Epithelial cell of proximal tubule (primary cell): ENCODE measurements at places on chromosomes 7 and 10. TPM values are rescaled to one million over a fixed set of nuclear protein-coding genes. Genes with fewer than 3 reads are reported as not detected.

DNA sequence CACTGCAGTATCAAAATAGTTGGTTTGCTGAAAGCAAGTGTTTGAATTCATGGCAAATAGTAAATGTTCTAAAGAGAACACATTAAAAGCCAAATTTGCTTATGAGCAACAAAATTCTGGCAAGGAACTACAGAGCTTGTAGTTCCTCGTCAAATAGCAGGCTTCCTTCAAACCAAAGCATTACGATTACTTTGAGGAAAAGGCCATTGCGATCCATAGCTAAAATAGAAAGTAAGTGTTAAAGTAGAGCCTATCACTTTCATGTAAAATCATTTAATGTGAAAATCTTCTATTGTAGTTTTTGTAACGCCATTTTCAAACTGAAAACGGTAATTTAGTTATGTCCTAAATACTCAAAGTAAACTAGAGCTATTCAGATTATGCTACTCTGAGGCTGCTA lies 20.1 kb downstream of the CACNA2D1 start:
- DNase-seq, result no peak

- DNase-seq, result no peak
These were observed 235.5 kb downstream of the TNS3 start for GRCh38 chr7:47346377-47346914.

- DNase-seq, result no peak
These were observed 666 bp downstream of the SVIL start for GRCh38 chr10:29634105-29634504.

DNA sequence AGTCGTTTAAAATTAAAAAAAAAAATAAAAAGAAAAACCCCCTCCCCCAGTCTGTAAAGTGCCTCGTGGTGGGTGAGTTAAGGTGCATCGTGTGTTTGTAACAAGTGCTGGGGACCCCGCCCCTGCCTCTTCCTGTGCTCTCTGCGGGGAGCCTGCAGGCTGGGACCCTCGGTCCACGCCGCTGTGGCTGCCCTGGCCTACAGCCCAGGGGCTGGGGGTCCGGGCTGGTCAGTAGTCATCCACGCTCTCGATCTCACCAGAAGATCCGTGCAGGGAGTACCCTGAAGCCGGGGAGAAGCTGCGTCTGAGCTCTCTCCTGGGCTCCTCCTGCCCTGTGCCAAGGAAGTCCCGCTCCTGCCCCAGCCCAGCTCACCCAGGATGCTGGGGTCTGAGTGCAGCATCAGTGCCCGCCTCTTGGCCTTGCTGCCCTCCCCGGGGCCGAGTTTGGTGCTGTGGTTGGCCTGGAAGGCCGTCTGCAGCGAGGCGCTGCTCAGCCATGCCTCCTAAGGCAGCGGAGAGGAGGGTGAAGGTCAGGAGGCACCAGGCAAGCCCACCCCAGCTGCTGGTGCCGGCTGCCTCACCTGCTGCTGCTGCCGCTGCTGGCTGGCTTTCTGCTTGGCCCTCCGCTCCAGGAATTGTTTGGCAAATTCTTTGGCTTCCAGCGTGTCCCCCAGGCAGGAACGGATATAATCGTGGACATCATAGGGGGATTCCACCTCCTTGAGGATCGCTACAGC lies 8.1 kb downstream of the GNB2 start:
- no peak for DNase-seq

GRCh38 chr7:146875981-146876380 lies 759.4 kb downstream of the CNTNAP2 start:
- DNase-seq, result no peak

- DNase-seq, result no peak
These were observed 109.9 kb downstream of the JCAD start for GRCh38 chr10:29949411-29950011.

GRCh38 chr10:107415446-107415845 lies 250.9 kb upstream of the SORCS1 start:
- DNase-seq, result no peak

DNA sequence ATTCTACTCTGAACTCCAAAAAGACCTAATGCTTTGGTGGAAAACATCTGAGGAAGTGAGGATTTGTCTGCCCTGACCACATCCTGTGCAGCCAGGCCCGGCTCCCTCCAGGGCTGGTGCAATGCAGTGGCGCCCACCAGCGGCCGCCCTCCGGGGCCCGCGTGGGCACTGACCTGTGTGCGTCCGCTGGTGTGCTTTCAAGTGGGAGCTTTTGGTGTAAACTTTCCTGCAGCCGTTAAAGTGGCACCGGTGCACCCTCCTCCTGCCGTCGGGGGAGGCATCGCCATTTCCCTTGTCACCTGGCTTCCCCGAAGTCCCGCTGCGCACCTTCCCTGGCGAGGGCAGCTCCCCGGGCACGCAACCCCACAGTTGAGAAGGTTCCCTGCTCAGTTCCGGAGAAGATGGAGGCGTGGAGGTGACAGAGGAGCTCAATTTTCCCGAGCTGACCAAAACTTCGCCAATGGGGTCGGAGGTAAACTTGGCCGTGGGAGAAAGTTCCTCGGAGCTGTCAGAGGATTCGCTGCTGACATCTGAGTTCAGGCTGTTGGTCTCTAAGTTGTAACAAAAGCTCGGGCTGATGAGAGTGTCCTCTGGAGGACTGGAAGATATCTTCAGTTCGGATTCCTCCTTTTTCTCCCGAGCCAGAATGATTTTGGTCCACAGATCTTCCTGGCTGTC lies 3.4 kb downstream of the KLF6 start:
- DNase-seq, result no peak

GRCh38 chr10:106571192-106571946 lies 593.1 kb downstream of the SORCS1 start:
- peak; percentile 25 for DNase-seq

DNA sequence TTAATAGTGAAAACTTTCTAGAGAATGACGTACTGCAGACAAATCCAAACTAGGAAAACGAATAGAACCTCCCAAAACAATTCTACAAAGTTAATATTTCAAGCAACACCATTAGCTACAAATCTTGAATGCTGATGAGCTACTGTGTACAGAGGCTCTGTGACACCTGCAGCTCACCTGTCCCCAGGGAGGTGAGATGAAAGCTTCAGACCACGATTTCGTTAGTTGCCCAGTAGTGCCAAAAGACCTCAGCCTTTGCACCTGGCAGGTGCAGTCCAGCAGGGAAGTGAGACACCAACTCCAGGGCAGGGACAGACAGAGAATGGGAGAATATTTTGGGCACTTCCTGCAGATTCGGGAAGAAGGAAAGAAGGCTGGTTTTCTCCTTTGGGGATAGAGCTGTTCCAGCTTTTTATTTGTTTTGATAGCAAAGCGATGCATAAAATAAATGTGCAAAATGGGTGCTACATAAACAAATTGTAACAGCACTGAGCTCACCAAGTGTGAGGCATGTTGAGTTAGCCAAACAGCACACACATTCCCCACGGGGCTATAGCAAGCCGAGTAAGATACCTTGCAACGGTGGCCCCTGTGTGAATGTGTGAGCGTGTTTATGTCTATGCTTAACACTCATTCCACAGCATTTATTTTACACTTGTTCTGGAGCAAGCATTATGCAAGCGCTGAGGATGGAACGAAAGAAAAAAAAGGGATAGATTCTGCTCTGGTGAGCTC lies 1024.8 kb upstream of the AUTS2 start:
- DNase-seq, result no peak

- peak; percentile 25 for DNase-seq
These were observed 13.9 kb downstream of the ARHGAP19 start for GRCh38 chr10:97278491-97278989.

DNA sequence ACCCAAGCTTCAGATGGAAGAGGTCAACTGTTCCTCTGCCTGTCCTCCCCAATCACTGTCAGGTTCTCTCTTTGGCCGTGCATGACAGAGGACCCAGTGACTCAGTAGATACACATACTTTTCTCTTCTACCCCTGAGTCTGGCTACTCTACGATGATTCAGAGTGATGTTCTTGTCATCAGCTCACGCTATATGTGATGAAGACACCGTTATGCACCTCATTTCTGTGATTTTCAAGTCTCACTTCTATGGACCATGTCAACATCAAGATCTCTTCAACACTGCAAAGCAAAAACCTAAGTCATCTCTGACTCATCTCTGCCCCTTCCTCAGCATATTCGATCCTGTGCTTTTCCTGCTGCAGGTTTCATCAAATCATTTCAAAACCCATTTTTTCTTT lies 76.6 kb upstream of the DGKI start:
- DNase-seq, result no peak

DNA sequence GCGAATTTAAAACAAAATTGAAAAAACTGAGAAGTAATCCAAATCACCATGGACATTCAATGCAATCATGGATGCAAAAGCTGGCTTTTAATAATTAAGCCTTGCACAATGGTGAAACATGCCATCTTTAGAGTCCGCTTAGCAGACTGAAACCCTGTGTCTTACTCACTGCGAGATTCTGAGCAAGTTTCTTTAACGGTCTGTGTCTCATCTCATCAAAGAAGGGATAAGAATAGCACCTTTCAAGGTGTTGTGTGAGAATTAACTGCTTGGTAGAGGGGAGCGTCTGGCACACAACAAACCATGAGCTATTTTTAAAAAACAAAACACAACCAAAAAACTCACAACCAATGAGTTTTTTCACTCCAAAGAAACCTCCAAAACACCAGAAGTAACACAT lies 21.4 kb downstream of the ACBD7 start:
- DNase-seq, result no peak

- no peak for DNase-seq
These were observed 18.3 kb upstream of the HBP1 start for GRCh38 chr7:107150375-107151073.

DNA sequence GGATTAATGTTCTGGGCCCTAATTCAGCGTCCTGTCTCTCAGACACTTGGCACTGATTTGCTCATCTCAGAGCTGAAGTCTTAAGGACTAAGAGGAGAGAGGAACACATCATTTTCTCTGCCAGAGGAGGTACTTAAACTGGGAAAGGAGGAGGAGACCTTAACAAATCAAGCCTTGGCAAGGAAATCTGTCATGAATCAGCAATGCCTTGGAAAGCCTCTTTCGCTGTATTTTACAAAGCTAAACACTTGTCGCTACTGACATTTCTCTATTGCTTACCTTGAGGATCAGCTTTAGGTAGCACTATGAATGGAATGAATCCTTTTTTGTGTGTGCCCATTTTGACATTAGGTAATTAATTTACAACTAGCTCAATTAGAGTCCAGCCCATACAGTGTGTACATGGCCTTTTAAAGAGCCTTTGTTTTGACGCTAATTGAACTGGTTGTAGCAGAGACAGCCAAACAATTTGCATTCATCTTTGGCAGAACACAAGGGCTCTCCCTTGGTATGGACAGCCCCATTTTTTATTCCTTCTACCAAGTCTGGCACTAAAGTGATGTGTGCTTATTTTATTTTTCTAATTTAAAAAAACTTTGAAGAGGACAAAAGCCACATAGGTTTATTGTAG lies 37.4 kb downstream of the AUTS2 start:
- no peak for DNase-seq

- peak; percentile 88 for DNase-seq
These were observed 74.7 kb upstream of the PFKP start for GRCh38 chr10:2992401-2993198.

CEP41 gene
- 19.1 and 22.0 TPM in 2 replicates for total RNA-seq

ADAM8 gene
- total RNA-seq, result 26.0 and 52.6 TPM in 2 replicates

PTF1A gene
- total RNA-seq, result not detected in 2 replicates

NRP1 gene
- 62.7 and 89.4 TPM in 2 replicates for total RNA-seq

LZTS2 gene
- total RNA-seq, result 77.8 and 81.0 TPM in 2 replicates

GDF10 gene
- not detected in 2 replicates for total RNA-seq

HHEX gene
- total RNA-seq, result 2.2 and 4.5 TPM in 2 replicates

CALML5 gene
- total RNA-seq, result 0.65 TPM in 1 of 2 replicates, not detected in the other
